NCI-H1436 treated with DMSO at 0.1 percent for 48 hours (cell line): ENCODE measurements at places on chromosomes 11 and 22.

DNA sequence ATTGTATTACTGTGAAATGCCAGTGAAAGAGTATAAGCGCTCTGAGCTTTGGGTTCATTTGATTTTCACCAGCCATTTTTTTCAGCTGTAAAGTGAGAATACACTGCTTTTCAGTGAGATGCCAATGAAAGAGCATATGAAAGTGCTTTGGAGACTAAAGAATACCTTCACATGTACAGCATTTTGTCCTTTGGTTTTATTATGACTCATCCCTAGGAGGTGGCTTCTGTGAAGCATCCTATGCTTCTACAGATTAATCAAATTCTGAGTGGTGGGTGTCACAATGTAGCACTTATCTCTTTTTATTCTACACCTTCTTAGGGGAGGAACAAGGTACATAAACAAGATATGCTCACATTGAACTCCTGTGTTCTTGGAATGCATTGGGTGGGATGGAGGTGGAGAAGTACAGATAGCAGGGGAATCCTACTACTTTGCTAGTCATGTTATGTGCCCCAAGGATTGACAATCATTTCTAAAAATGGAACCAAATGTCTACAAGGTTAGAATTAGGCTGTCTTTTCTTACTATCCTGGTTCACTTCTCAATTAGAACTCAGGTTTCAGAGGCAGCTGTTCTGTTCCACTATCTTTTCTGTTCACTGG lies 18.7 kb downstream of the TRIM44 start:
- no peak for DNase-seq

- no peak for DNase-seq
Measured at GRCh38 chr11:118911113-118911879, 14.4 kb downstream of the BCL9L start.

- DNase-seq, result no peak
Measured at GRCh38 chr11:45710561-45710960, 45.1 kb upstream of the CHST1 start.

- DNase-seq, result no peak
Measured at GRCh38 chr11:128747728-128748148, 53.9 kb downstream of the FLI1 start.

- DNase-seq, result no peak
Measured at GRCh38 chr11:21254055-21254454, 584.7 kb downstream of the NELL1 start.

- no peak for DNase-seq
Measured at GRCh38 chr22:24384131-24384530, 43.3 kb upstream of the ADORA2A start.

DNA sequence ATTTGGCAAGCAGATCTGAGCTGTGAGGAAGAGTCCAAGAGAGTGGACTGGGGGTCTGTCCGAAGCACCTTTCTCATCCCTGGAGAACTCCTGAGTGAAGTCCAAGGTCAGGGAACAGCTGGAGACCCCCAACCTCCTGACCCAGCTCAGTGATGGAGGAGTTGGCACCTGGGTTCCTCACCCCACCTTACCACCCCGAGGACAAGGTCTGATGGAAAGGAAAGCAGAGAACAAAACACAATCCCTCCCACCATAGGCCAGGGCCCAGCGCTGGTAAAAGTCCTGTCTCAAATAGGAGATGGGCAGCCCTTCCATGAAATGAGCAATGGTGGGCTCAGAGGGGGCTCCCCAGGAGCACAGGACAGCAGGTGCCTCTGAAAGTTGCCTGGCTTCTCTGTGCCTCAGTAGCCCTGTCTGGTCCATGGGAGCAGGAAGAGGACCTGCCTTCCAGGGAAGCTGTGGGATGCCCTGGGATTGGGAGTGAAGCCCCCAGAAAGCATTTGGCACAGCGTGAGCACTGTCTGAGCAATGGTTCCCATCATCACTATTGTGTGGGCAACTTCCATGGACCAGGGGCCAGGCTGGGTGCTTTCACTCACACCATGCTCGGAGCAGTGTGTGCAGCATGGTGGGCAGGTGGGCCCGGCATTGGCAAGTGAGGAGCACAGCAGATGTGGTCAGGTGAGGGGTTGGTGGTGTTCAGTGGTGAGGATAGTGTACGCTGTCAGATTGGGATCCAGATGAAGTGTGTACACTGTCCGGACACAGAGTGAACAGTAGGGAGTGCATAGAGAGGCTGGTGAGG lies 7.5 kb downstream of the TRIM29 start:
- DNase-seq, result no peak

- no peak for DNase-seq
Measured at GRCh38 chr11:128929468-128929867, 13.2 kb downstream of the TP53AIP1 start.

DNA sequence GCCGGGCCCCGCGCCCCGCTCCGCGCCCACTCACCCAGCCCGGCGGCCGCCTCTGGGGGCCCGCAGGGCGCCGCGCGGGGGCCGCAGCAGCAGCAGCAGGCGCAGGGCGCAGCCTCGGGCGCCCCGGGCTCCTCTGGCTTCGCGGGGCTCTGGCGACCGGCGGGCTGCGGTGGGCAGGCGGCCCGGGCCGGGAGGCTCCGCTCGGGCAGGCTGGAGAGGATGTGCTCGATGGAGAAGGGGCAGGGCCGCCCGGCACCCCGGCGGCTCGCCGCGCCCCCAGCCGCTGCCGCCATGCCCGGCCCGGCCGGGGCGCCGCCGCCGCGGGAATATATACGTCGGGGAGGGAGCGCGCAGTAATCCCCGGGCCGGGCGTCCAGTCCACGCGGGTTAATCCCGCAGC lies at the start of gene GSC2:
Gene GSC2 (minus strand): TSS at position 302 of the 400 bp plus-strand sequence. CDS start 9 bp downstream, at position 293.
- no peak for DNase-seq

DNA sequence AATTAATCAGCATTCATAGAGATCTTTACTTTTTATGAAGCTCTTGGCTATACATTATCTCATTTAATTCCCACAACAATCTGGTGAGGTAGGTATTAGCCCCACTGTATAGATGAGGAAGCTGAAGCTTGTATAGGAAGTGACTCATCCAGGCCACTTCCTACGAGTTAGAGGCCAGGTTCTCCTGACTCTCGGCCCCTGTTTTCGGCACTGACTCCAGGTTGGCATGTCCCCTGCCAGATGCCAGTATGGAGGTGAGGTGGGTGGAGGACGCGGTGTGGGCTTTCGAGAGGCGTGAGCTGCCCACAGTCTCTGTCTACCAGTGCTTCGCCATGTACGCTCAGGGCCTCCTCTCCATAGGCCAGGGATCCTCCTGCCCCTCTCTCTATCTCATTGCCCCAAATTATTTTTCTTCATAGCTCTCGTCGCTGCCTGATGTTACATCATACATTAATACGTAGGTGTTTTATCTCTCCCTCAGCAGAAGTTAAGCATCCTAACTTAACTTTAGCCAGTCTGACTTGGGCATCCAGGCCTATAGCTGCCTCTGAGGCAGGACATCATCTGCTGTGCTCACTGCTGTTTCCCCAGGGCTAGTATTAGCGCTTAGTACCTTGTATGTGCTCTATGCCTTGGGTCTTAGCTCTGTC lies 9.0 kb downstream of the DGAT2 start:
- no peak for DNase-seq

DNA sequence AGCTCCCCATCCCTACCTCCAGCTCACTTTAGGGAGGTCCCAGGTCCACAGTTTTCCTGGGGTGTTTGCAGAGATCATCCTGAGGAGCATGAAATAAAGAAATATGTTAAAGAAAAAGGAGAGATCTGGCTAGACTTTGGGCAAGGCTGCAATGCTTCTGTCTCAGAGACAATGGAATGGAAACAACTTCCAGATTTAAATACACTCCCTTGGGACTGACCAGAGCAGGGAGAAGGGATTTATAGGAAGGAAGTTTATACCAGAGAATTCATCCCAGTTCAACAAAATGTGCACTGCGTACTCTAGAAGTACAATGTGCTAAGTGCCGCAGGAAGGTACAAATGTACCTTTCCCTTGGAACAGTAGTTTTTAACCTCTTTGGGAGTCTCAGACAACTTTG lies 40.4 kb downstream of the ETS1 start:
- DNase-seq, result no peak

- no peak for DNase-seq
Measured at GRCh38 chr11:90818196-90818745, 595.4 kb upstream of the CHORDC1 start.
